ENCODE measurements at places on chromosomes 7 and 10.
A peak's percentile ranks its signal among the peaks of the same experiment; 100 is the strongest.

- DNase-seq = no peak
Measured at GRCh38 chr7:73908123-73908611, 47.2 kb downstream of the TMEM270 start.

GRCh38 chr10:96089116-96089515 lies 41.0 kb upstream of the ZNF518A start:
- peak; percentile 8 for DNase-seq

GRCh38 chr10:25261558-25261957 lies 86.8 kb downstream of the GPR158 start:
- DNase-seq = no peak

GRCh38 chr10:110857265-110858171 lies 14.2 kb upstream of the PDCD4 start:
- no peak for DNase-seq

DNA sequence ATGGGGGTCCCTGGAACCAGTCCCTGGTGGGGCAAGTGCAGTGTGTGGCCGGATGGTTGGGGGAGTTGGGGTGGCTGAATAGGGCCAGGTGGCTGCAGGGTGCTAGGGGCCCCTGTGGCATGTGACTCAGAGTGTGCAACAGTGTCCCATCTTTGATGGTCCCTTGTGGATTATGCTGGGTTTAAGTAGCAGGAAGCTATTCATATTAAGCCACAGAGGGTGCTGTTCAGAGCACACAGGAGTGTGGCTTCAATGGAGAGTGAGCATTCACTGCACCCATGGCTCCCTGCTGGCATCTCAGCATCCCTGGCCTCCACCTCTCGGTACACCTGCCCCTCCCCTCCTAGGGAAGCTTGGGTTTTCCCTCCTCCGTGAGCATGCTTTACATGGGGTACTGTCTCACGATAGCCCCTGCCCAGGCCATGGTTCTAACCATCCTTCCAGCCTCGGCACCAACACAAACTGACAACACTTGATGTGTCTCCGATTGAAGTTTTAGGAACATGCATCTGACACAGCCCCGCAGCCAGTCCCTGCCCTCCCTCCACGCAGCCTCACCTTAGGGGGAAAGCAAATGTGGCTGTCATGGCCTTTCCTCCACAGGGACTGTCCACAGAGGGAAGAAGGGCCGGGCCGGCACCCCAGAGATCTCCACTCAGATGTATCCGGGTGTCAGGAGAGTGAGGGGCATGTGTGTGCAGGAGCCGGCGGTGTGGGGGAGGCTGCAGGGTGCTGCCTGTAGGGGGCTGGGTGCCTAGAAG lies 30.4 kb upstream of the PPIF start:
- DNase-seq = no peak

DNA sequence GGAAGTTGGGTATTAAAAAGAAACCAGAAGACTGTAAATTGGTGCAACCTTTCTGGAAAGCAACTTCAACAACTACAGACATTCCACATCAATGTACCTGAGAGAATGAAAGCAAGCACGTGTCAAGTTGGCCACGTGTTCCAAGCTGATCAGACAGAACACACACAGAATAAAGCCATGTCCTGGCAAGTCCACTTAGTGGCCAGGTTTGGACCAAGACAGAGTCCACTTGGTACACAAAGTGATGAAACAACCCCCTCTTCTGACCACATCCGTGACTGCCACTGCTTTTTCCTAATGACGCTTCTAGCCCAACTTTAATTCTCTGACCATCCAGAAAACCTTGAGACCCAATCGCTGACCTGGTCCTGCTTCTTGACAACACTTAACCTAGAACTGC lies 109.4 kb downstream of the ABLIM1 start:
- DNase-seq = no peak

DNA sequence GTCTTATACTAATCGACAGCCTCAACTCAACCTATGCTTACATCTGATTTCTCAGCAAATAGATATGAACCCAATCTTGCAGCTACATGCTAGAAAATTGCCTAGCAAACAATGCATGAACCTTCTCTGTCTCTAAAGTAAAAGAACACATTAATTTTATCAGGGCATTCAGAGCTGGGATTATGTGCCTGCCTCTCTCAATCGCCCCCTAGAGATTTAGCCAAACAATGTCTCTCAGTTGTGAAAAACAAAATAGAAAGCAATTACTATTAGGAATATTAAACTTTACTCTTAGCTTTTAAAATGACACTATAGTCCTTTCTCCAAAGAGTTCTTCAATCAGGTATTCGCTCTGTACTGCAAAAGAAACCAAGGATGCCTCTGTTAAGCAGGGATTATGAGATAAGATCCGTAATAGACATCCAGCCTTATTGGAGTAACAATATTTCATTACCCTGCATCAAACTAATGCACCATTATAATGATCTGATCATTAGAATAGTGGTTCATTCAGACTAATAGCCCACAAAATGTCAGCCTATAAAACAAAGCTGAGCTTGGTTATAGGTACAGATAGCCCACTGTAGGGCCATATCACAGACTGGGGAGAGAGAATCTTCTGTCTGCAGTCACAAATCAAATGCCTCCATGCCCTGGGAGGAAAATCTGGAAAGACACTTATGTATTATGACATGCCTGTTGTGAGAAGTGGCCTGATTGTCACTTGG lies 736.9 kb downstream of the PARD3 start:
- no peak for DNase-seq

GRCh38 chr10:62990126-62990525 lies 143.0 kb upstream of the NRBF2 start:
- no peak for DNase-seq

DNA sequence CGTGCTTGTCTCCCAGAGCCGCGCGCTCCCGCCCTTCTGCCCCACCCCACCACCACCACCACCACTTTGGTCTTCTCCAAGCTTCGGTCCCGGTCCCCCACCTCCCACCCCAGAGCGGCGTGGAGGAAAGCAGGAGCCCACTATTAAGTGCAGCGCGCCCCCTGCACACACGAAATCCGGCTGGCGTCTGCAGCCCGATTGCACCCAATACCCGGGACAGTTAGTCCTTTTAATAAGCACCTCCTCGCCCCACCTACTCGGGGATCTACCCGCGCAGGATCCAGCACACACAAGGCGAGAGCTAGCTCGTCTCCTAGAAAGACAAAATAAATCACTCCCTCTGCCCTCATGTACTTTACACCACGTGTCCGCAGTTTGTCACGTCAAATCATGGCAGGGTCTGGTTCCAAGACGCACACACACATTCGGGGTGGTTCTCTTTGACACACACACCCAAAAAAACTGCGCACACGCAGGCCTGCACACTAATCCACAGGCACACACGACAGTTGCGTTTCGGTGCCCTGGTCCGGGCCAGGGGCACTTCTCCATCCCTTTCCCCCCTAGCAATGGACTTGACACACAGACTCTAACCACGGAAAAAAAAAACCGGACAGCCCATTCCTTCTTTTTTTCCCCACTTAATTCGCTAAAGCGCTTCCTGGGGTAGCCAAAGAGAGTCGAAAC lies 1.6 kb downstream of the SFMBT2 start:
- DNase-seq = no peak

DNA sequence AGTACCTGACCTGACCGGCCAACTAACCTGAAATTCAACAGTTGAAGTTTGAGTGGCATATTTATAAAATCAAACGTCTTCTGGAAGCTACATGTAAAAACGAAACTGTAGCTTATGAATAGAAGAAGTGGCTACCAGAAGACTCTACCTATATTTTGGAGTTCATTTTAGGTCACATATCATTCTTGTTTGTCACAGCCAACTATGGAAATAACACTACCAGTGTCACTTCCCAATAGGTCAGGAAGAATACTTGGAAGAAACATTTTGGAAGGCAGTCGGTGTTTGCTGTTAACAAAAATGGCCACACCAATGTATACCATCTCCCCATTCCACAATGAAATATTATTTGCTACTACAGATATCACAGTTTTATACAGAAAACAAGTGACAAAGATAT lies 12.6 kb downstream of the TWIST1 start:
- no peak for DNase-seq

GRCh38 chr10:119341459-119342301 lies 134.3 kb downstream of the GRK5 start:
- peak; percentile 61 for DNase-seq

- DNase-seq = no peak
Measured at GRCh38 chr10:43230101-43230908, 36.6 kb downstream of the RASGEF1A start.

DNA sequence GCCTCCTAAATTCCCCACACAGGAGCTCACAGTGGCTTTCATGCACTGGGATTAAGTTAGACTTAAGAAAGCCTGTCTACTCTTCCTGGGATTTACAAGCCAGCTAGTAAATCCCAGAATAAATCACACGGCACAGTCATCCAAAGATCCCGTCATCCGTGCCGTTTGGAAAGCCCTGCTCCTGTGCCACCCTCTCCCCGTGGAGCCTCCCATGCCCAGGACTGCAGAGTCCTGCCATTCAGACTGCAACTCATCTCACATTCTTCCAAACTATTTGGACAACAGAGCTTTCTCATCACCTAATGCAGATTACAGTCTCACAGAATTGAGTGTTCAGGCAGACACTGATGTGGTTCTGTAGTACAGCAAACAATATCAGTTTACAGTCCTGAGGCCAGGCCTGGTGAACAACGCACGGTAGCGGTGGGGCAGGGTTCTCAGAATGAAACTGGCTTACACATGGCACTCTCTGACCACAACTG lies 166.5 kb downstream of the EGFR start:
- no peak for DNase-seq

- no peak for DNase-seq
Measured at GRCh38 chr7:101919363-101920115, 102.1 kb downstream of the CUX1 start.

- DNase-seq = no peak
Measured at GRCh38 chr10:78768876-78769275, 299.9 kb upstream of the ZMIZ1 start.

- DNase-seq = no peak
Measured at GRCh38 chr10:74921744-74922143, 95.3 kb downstream of the KAT6B start.

- DNase-seq = no peak
Measured at GRCh38 chr10:31508882-31509281, 189.9 kb downstream of the ZEB1 start.

GRCh38 chr10:93603023-93603422 lies 2.0 kb upstream of the RBP4 start:
- no peak for DNase-seq

- no peak for DNase-seq
Measured at GRCh38 chr7:121304102-121304658, 24.6 kb upstream of the WNT16 start.

- no peak for DNase-seq
Measured at GRCh38 chr7:105261689-105262088, 127.0 kb downstream of the SRPK2 start.

DNA sequence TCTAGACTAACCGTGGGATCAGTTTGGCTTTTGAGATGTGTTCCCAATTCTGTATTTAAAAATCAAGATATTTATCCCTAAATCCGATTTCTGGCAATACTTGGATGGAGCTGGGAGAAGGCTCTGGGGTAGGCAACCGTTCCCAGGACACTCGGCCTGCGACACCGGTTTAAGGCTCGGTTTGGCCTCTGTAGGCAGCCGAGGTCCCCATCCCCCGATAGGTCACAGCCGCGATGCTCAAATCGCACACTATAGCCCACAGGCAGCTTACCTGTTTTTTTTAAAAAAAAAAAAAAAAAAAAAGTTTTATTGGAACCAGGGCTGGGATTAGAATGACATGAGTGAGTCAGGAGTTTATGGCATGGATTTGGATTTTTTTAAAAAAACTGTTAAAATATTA lies 729 bp upstream of the TAF3 start:
- no peak for DNase-seq

DNA sequence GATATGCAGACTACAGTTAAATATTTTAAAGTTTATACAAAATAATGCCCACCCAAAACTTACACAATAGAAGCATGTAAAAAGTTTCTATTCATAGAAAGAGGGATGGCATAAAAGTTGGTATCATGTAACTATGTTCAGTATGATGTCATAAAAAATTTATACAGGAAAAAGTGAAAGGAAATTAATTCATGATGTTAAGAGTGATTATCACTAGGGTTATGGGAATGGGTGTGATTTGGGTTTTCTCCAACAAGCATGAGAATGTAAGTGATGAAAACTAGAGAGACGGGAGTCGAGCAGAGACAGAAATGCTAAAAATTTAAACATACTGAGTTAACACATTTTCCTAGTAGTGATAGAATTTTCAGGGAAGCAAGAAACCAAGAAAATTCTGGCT lies 52.7 kb downstream of the GDI2 start:
- DNase-seq = no peak

- no peak for DNase-seq
Measured at GRCh38 chr10:86878983-86879713, 78.3 kb downstream of the MMRN2 start.

- no peak for DNase-seq
Measured at GRCh38 chr10:88196291-88196690, 332.9 kb downstream of the PTEN start.

DNA sequence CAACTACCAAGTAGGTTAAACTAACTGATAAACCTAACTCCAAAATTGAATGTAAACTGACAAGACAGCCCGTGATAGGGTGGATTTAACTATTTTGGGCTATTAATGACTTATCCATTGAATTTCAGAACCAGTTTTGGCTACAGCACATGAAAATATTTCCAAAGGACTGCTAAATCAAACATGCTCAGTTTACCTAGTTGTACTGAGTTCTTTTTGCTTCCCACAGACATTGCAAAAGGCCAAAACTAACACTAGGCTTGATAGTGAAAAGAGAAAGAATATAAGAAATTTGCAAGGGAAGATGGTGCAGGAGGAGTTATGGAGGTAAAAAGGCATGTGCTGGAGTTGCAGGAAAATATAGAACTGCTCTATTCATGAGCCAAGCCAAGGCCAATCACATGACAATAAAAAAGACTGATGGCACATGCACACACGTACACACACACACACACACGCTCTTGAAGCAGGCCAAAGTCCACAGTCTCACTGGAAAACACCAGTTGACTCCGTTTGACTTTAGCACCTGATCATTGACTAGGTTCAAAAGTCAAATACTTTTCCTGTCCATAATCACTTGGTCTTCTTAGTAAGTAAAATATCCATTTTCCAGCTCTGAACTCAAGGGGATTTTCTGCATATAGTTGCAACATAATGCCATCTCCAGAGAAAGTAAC lies 76.0 kb upstream of the AGBL3 start:
- DNase-seq = no peak

- no peak for DNase-seq
Measured at GRCh38 chr7:78176171-78176570, 377.6 kb downstream of the PHTF2 start.

GRCh38 chr7:1538544-1539180 lies 8.2 kb downstream of the MAFK start:
- no peak for DNase-seq

GRCh38 chr10:50293513-50294313 lies 42.4 kb upstream of the ASAH2 start:
- no peak for DNase-seq

GRCh38 chr7:120554960-120555571 lies 282.1 kb downstream of the KCND2 start:
- DNase-seq = no peak

GRCh38 chr7:56157238-56157790 lies 41.1 kb upstream of the NUPR2 start:
- no peak for DNase-seq

Data from left renal cortex interstitium (tissue), 4 donors.